ENCODE measurements at places on chromosomes 12 and 14. TPM values are rescaled to one million over a fixed set of nuclear protein-coding genes. Genes with fewer than 3 reads are reported as not detected.

- no peak for DNase-seq
Observed at GRCh38 chr12:121438905-121439304, 39.0 kb downstream of the RNF34 start.

Gene CLEC7A
- total RNA-seq: not detected

DNA sequence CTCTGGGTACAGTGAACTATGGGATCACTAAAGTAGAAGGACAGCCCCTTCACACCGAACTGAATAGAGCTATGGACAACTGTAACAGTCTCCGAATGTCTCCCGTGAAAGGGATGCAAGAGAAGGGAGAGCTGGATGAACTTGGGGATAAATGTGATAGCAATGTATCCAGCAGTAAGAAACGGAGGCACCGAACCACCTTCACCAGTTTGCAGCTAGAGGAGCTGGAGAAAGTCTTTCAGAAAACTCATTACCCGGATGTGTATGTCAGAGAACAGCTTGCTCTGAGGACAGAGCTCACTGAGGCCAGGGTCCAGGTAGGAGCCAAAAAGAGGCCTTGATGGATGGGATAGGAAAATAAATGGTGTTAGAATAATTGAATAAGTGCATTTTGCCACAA, 3.5 kb downstream of the ALX1 start:
- DNase-seq: no peak

Gene INSM2
- total RNA-seq: 0.08 TPM
